ENCODE measurements at places on chromosomes 4 and X.

GRCh38 chr4:45324455-45325417 is 598.4 kb upstream of the GNPDA2 start:
- DNase-seq: no peak

DNA sequence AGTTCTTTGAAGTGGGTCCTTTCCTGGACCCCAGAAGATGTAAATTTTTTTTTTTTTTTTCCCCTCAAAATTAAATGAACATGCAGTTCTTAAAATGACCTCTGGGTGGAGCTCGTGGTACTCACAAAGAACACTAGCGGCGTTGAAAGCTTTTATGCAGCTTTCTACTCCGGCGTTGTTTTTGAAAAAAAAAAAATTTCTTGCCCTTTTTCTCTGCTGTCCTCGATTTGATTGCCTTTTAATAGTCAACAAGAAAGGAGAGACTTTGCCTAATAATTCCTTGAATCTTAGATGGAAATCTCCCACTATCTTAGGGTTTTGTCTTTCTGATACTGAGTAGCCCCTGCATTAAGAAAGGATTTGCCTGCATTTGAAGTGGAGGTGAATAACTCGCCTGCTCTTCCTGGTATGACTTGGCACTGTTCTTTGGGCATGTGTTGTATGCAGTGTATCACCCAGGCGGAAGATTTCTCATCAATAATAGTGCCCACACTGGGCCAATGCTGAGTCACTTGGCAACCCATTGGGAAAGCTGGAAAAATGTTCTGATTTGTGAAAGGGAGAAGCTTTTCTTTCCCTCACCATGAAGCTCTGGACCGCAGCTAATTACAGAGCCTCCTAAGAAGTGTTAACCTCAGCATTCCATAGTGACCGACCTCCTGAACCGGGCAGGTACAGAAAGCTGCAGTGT is 104.0 kb downstream of the PHEX start:
- DNase-seq: no peak

GRCh38 chr4:96753216-96753615 is 913.3 kb downstream of the PDHA2 start:
- no peak for DNase-seq

DNA sequence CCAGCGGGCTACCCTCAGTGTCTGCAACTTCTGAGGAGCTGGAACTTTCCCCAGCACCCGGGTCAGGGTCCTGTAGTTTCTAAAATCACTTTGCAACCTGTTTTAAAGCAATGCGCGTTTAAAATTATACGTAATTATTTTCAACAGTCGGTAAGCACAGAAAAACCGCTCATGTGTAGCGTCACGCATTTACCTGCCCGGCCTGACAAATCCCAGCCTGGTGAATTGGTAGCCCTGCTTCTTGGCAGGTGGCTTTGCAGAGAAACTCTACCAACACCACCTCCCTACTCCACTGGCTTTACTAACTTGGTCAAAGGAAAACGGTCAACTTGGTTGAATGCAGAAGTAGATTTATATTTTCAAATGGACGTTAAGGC is 640 bp downstream of the BANK1 start:
- no peak for DNase-seq

- DNase-seq: no peak
These were observed 18.5 kb downstream of the TENM3 start for GRCh38 chr4:182261651-182262223.

DNA sequence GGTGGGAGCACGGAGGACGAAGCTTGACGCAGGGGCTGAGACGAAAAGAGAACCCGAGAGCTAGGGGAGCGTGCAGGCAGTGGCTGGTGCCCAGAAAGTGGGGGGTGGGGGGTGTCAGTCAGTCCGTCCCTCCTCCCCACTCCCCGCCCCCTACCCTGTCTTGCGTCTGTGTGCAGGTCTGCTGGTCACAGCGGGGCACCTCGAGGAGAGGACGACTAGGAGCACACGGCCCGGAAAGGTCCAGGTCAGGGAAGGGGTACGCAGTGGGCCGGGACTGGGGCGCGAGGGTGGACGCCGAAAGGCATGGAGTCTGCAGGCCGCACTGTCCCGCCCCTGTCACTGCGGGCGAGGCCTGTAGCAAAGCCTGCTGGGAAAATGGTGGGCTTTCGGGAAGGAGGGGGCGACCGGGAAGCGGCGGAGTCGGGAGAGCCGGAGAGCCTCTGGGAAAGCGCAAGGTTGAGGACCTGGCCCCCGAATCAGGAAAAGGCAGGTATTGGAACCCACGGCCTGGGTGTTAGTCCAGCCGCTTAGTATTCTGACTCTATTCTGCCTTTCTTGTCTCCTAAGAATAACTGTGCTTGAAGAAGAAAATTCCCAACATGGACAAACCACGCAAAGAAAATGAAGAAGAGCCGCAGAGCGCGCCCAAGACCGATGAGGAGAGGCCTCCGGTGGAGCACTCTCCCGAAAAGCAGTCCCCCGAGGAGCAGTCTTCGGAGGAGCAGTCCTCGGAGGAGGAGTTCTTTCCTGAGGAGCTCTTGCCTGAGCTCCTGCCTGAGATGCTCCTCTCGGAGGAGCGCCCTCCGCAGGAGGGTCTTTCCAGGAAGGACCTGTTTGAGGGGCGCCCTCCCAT is 769 bp downstream of the TCEAL1 start:
- peak; percentile 83 for DNase-seq

GRCh38 chr4:125283707-125284279 is 31.0 kb upstream of the FAT4 start:
- no peak for DNase-seq

GRCh38 chr4:75662626-75663025 is 10.6 kb downstream of the G3BP2 start:
- DNase-seq: no peak

- no peak for DNase-seq
These were observed 244.6 kb upstream of the FTHL17 start for GRCh38 chrX:31316340-31316991.

- DNase-seq: no peak
These were observed 24.2 kb downstream of the HERC3 start for GRCh38 chr4:88616275-88617150.

Data from Right ventricle myocardium inferior (tissue), 1 donor.